ENCODE measurements at places on chromosomes 4 and X.
A peak's percentile ranks its signal among the peaks of the same experiment; 100 is the strongest.

DNA sequence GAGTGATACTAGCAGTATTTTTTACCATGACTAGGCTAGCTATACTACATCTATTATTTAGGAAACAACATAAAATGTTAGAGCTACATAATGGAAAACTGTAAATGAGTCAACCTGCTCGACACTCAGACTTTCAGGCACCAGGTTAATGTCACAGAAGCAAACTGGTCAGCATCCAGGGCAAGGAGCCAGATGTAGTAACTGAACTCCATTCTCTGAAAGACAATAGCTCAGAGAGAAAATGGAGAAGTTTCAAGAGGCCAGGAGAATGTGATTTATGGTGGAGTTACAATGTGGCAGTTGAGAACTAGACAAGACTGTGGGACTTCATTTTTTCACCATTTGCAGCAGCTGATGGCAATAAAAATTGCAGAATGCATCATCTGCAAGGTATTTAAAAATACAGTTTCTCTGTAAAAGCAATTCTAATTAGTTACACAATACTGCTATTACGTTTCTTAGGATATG, 342.7 kb upstream of the PABPC4L start:
- DNase-seq = no peak

DNA sequence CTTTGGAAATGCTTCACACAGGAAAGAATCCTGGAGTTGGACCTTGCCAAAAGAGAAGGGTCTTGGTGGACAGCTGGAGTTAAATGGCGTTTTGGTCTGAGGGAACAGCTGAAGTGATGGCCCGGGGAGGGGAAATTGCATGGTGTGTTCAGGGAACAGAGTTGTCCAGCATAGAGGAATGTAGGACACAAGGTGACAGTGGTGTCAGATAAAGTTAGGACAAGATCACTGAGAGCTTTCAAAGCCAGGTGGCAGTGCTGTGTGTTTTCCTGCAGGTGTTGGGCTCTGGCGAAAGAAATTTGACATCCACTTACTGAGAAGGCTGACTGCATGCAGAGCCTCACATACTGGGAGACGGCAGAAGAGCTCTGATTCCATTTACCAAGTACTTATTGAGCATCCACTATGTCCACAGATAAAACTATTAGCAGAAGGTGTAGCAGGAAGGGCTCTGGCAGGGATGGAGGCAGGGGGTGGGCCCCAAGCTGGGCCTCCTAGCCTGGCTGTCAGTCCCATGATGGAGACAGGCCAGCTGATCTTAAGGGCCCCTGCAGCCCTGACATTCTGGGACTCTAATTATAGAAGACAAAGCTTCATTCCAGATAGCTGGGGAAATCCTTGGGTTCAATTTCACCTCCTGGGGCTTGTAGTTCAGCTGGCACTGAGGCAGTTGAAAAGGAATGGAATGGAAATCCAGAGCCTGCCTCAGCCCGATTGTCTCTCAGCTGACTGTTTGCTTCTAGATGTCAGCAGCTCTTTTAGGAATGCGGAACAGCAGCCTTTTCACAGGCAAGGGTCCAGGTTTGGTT, 150.2 kb upstream of the MAMLD1 start:
- no peak for DNase-seq

- no peak for DNase-seq
Observed at GRCh38 chr4:68905939-68906779, 45.4 kb downstream of the UGT2A3 start.

DNA sequence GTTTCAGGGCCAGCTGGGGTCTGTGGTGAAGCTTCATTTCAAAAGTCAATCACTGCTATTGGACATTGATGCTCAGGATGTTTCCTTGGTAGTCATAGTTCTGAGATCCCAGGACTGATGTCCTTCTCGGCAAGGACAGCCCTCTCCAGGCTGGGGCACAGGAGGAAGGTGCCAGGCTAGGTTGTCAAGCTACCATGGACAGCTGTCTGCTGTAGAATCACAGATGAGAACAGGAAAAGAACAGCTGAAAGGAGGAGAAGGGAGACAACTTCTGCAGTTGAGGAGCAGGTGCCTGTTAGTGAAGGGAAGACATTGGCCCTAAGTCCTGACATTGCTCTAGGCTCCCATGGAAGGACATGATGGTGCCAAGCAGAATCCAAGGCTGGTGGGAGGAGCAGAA, 58.0 kb downstream of the XAGE2 start:
- DNase-seq = no peak

DNA sequence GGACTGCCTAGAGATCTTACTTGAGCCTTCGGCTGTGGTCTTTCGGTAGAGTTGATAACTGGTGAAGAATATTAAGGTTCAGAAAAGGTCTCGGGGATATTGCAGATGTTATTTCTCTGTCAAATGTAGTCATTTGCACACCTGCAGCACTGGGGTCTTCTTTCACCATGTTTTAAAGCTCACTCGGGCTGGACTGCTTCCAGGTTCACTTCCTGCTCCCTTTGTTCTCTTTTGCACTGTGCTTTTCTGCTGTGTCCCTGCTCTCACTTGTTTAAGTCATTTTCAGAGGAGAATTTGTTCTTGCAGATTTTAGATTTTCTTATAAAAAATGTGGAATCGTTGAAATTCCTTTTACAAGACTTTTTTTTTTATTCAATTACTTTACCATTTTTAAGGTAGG, 68.5 kb downstream of the BMPR1B start:
- no peak for DNase-seq

DNA sequence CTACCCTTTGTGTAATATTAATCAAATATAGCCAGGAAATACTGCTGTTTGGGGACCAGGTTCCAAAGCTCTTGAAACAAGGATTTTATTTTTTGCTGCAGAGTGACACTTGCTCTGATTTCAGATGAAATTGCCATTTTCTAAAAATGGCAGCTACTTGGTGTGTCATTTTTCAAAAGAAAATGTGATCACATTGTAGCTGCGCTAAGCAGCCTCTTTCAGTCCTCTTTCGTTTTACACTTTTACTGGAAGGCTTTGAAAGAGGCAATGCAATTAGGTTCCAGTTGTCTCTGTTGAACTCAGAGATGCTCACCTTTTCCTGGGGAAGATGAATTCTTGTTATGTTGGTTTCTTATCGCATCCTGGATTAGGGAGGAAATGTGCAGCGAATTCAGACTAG, 85.1 kb downstream of the CT47B1 start:
- DNase-seq = no peak

DNA sequence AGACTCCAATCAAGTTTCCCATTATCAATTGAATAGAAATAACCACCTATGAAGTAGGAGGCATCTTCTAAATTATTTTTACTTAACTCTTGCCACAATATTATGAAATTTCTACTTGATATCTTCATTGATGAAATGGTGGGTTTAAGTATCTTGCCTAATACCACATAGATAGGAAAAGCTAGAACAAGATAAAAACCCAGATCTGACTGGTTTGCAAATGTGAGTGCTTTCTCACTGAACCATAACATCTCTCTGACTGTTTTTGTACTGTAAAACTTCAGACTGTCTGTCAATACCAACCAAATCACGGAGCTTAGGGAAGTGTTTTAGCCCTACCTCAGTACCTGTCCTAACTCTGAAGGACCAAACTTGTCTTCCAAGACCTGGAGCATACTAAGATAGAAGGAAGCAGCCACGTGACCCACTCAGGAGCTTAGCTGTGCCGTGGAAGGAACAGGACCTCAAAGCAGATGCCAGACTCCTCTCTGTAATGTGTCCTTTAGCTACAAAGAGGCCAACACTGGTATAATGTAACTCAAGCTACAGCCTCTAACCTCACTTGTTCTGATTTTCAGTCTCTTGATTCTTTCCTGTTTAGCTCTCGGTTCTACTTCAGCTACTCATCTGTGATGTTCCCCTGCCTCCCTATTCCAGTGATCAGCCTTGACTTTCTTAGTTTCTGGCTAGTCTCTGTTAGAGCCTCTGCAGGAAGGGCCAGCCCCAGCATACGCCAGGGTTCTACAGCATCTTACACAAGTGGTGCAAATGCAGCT, 84.4 kb downstream of the LRP2BP start:
- no peak for DNase-seq

DNA sequence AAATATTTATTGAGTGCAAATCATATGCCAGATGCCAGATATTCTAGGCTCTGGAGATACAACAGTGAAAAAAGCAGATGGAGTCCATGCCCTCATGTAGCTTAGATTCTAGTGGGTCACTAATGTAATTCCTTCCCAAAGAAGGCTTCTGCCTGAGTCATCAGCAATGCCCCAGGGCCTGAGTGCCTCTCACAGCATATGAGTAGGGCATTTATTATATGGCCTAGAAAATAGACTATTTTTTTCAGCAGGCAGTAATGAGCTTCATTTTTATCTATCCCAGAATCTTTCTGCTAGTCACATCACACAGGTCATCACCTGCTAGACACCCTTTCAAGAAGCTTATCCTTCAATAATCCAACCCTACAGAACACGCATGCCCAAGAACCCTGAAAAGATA, 22.3 kb downstream of the TMEM31 start:
- DNase-seq = no peak

DNA sequence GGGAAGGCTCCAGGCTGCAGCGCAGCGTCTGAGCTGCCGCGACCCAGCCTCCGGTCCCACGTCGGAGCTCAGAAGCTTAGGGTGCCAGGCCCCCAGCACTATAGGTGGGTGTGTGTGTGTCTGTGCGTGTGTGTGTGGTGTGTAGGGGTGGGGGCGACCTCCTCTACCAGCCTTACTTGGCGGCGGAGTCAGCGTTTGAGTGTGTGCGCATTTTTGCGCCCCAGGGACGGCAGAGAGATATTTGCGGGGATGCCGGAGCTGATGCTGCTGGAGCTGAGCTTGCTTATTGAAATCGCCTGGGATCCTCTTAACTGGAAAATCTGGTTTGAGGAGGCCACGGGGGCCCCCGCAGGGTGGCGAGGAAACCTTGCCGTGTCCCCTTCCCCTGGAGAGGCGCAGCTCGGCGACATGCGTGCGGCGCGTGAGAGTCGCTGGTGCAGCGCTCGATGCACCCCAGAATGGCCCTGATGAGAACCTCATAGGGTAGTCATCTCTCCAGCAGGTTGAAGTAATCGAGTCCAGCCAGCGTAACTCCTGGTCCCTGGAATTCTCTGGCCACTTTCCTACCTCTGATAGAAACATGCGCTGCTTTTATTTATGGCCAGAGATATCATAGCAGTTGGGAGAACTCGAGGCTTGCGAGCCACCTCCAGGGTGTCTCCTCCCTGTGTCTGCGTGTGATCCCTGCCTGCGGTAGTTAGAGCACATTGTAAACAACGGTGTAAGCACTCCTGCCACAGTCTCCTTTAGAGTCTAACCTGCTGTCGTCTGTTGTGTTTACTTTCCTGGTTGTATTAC, 2.7 kb downstream of the ADGRL3 start:
- no peak for DNase-seq

GRCh38 chr4:924107-925096, 7.7 kb downstream of the GAK start:
- DNase-seq = no peak

GRCh38 chrX:1534301-1535168, 2.5 kb downstream of the P2RY8 start:
- DNase-seq = peak; percentile 46

- DNase-seq = no peak
Observed at GRCh38 chr4:176760471-176760870, 32.3 kb downstream of the VEGFC start.

DNA sequence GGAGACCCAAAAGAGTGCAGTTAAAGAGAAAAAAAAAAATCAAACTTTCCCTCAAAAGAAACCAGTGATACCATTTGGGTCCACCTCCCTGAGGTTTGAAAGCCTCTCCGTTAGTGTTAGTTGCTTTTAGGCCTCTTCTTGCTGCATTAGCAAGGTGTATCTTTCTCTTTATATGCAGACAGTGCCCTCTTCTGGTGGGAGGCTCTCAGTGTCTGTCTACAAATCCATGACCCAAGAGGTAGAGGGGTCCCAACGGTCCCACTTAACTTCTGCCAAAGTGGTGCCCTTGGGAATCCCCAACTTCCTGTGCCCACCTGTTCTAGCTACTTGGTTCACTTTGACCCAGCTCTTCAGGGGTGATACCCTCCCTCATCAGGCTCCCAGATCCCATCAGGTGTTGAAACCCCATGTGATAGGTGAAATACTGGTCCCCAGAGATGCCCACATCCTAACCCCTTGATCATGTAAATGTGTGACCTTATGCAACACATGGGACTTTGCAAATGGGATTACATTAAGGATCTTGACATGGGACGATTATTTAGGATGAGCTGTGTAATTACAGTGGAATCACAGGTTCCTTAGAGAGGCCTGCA, 63.7 kb upstream of the CD99 start:
- peak; percentile 44 for DNase-seq

- peak; percentile 20 for DNase-seq
Observed at GRCh38 chr4:98663226-98664006, 5.0 kb upstream of the TSPAN5 start.

- no peak for DNase-seq
Observed at GRCh38 chrX:41406201-41406600, 40.9 kb upstream of the NYX start.

GRCh38 chrX:32443841-32444240, 767.5 kb downstream of the DMD start:
- DNase-seq = no peak

GRCh38 chr4:6524436-6524835, 50.6 kb upstream of the MAN2B2 start:
- no peak for DNase-seq

DNA sequence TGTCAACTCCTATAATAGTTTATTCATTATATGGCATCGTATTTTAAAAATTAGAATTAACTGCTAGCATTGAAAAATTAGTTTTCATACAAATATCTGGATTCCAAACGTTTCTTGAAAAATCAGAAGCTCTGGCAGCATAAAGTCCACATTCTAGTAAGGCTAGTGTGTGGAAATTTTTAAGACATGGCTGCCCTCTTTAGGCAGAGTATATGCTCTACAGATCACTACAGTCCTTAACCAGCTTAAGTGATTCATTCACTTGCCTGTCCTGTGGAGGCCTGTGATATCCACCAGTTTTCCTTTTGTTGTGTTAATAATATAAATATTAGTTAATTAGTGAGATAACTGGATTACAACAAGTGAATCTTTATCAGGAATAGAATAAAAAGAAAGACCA, 287.2 kb downstream of the OPHN1 start:
- no peak for DNase-seq

GRCh38 chr4:8901335-8901734, 29.7 kb upstream of the HMX1 start:
- DNase-seq = no peak

DNA sequence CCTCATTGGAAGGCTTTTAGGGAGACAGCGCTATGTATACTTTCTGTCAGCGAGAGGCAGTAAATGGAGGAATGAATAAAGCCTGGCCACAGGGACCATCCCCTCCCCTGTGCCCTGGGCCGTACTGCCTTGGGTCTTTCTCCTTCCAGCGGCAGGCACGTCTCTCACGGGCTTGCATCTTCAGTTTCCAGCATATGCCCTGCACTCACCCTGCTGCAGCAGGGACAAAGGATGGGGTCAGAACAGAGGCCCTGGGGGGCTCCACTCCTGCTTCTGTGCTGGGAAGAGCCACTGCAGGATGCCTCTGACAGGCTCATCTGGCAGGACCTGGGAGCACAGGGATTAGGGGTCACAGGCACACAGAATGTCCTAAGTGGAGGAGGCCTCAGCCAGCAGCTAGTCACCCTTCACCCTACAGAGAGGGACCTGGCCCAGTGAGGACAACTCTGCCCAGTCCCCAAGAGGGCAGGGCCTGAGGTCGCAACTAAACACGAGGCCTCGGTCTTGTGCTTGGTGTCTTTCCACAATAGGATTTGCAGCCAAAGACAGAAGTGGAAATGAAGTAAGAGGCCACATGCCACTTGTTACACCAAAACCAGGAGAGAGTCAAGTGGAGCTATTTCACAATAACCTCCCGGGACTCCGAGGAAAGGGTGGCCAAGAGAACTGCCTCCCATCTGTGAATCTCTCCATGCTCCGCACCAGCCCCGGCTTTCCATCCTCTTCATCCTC, 150.8 kb downstream of the AFAP1 start:
- DNase-seq = no peak
